ENCODE measurements at places on chromosomes 11 and 22. TPM values are rescaled to one million over a fixed set of nuclear protein-coding genes. Genes with fewer than 3 reads are reported as not detected.

GRCh38 chr11:111633756-111634362 is 31.6 kb downstream of the SIK2 start:
- no peak for DNase-seq

DNA sequence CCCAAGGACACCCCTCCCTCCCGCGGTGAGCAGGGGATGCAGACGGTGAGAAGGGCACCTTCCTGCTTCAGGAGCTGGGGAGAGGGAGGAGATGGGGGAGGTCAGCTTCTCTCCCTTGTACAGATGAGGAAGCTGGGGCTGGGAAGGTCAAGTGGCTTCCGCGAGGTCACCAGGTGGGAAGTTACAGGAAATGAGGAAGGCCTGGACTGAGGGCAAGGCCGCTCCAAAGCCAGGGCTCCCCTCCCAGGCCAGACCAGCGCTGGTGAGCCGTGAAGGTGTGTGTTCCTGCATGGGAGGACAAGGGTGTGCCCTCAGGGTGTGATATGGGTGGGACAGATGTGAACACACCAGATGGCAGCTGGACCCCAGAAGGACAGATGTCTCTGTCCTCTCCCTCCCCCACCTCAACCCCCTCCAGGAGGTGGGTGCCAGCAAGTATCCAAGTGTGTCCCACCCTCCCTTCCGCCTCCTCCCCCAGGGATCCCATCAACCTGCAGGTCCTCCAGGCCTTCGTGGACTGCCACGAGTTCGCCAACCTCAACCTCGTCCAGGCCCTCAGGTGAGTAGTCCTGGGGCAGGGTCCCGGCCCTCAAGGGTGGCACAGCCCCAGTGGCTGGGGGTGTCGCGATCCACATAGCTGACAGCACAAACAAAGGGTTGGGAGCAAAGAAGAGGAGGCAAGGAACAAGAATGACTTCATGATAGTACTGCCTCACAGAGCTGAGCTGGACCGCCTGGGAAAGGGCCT is 16.6 kb downstream of the CYTH4 start:
- no peak for DNase-seq

The KCNJ1 gene
- total RNA-seq: not detected

- DNase-seq: no peak
These were observed 935 bp downstream of the ZNF143 start for GRCh38 chr11:9461760-9462134.

The MISFA gene
- 3.0 TPM for total RNA-seq

- DNase-seq: no peak
These were observed 36.1 kb downstream of the MB start for GRCh38 chr22:35581023-35581413.

DNA sequence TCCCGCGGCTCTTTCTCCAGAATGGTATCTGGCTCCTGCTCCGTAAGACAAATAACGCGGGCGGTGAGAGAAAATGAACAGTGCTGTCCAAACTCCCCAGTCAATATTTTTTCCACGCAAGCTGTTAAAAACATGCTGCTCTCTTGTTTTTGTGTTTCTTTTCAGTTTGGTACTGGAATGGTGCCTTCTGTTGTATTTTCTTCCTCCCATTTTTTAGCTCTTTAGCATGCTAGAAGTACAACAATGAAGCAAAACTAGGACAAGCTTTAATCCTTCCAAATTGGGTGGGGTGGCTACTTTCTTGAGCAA is 599 bp upstream of the PPP2R1B start:
- DNase-seq: no peak

- DNase-seq: no peak
These were observed 104.5 kb upstream of the RAG2 start for GRCh38 chr11:36702330-36703054.

GRCh38 chr22:17976121-17976520 is 48.2 kb downstream of the MICAL3 start:
- no peak for DNase-seq

- no peak for DNase-seq
These were observed 38.9 kb upstream of the SCUBE2 start for GRCh38 chr11:9130297-9130696.

DNA sequence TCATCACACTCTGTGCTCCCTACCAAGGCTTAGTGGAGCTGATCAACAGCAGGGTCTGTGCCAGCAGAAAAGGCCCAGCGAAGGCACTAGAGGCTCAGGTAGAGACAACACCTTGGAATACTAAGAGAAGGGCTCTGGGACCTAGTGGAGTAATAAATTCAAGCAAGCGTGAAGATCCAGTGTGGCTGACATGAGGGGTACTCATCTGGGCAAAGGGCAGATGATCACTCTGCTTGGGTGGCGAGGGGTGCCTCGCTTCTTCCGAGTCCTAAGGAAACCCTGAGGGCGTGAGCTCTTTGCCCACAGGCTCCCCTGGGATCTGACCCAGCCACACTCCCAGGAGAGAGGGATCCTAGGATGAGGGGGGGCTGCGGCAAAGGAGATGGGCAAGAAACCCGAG is 3.5 kb upstream of the TPBGL start:
- no peak for DNase-seq

The CELF1 gene
- total RNA-seq: 88.6 TPM

DNA sequence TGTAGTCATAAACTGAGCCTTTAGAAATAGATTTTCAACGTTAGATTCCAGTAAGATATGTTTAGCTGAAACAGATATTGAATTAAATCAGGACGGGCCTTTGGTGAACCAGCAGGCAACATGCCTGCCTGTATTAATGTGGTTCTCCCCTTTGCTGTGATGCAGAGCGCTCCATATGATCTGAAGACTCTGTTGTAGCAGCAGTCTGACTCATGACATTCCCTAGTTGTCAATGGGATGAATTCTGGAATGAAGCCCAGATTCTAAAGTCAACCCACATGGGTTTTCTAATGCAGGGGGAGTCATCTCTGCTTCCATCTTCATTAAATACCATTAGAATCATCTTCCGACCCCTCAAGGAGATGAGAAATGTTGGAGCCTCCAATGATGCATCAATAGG is 864.5 kb downstream of the NTM start:
- DNase-seq: no peak

GRCh38 chr11:72254299-72254993 is 10.5 kb upstream of the PHOX2A start:
- DNase-seq: peak; percentile 56

GRCh38 chr22:42256220-42256619 is 14.2 kb downstream of the TCF20 start:
- no peak for DNase-seq

DNA sequence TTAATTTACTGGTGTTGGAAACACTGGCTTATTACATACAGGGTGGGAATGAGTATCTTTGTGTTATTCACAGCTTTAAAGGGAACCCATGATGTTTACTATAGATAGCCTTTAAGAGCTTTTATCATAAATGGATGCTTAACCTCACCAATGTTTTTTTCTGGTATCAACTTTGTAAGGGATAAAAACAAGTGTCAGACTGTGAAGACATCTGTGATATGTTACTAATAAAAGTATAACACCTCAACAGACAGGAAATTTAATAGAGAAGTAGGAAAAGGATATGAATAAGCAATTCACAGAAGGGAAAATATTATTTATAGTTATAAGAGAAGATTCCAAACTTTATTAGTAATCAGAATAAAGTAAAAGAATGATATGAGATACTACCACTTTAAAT is 46.3 kb downstream of the ACAT1 start:
- DNase-seq: no peak

The MCAM gene
- 74.9 TPM for total RNA-seq

The MRGPRX3 gene
- total RNA-seq: not detected

The MUC5AC gene
- total RNA-seq: not detected

DNA sequence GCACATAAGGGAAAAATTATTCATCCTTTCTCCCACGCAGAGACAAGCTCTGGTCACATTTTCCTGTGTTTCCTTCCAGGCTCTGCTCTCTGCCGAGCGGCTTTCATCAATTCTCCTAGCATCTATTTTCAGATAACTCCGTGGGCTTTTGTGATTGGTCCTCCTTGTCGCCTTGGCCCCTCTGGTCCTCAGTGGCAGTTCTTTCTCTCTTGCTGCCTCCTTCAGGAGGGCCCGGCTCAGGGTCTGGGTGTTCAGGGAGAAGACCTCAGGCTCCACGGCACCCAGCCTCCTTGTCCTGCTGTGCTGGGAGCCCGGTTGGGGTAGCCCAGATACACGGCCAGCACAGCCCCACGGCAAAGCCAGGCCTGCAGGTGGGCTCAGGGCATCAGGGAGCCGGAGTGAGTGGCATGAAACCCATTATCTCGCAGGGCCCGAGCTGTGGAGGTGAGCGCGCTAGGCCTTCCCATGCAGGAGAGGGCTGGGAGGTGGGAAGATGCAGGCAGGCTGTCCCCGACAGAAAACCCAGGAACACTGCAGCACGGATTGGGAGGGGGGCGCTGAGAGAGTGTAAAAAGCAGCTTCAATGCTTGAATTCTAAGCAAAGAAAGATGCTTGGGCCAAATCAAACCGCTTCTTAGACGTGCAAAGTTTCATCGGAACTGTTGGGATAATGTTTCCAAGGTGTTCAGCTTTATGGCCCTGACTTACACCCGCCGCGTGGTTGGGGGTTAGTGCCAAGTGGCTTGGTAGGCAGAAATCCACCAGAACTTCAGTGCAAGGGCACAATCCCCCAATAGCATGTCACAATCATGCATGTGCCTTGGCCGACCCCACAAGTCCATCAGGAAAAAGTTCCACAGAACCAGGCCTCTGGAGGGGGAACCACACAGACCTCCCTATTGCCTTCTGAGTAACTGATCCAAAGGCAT is 81.9 kb upstream of the WNT7B start:
- DNase-seq: no peak

GRCh38 chr22:49760280-49760629 is 67.4 kb downstream of the BRD1 start:
- DNase-seq: no peak

The TNNT3 gene
- total RNA-seq: 4.4 TPM

GRCh38 chr11:110488446-110488845 is 58.7 kb downstream of the FDX1 start:
- no peak for DNase-seq

The CSNK2A3 gene
- total RNA-seq: 1.0 TPM

DNA sequence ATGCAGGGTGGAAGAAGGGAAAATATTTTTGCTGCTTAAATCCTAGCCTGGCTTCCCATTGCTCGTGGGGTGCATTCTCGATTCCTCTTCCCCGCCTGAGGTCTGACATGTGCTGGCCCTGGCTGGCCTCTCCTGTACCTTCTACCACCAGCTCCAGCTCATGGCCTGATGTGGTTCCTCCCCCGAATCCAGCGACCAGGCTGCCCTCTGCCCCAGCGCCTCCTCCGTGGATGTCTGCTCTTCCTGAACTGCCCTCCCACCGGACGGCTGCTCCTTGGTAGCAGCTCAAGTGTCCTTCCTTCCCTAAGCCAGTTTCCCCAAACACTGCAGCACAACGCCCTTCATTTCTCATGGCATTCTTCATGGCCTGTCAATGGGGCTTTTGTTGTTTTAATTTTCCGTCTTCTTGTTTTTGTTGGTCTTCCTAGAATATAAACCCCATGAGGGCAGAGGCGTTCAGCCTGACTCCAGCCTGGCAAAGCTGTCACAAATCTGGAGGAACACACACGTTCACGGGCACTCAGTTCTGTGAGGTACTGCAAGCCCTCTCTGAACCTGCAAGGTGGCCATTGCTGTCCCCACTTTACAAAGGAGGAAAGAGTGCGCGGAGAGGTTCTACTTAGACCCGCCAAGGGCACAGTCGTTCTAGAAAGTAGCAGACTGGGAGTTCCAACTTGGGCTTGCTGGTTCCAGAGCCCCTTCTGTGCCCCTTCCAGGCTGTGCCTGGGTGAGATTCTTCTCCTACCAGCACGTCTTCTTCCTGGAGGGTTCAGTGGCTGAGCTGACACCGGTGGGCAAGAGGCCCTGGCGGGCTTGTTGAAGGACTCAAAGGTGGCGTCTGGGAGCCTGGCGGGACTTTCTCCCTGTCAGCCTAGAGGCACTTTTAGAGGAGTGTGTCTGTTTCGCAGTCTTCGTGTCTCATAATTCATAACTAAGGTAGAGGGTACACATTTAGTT is 953 bp upstream of the LRP5 start:
- DNase-seq: no peak

- no peak for DNase-seq
These were observed 45.4 kb downstream of the TIMP3 start for GRCh38 chr22:32846780-32847491.

The ASPHD2 gene
- total RNA-seq: 4.9 TPM

The SDHAF2 gene
- 35.7 TPM for total RNA-seq

- DNase-seq: no peak
These were observed 21.2 kb downstream of the A4GALT start for GRCh38 chr22:42699281-42699975.

The PNPLA5 gene
- total RNA-seq: not detected

DNA sequence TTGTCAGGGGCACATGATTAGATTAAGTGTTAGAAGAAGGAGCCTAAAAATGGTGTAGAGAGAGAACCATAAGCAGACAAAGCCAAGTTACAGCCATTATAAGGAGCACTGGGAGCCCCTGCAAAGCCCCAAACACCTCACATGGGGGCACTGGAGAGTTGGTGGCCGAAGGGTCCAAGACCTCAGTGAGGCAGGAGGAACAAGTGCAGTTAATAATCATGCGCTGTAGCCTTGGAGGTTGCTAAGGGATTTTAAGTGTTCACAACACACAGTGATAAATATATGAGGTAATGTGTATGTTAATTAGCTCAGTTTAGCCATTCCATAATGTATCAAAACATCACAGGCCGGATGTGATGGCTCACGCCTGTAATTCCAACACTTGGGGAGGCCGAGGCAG is 54.4 kb upstream of the JAM3 start:
- no peak for DNase-seq

GRCh38 chr11:94647926-94648325 is 80.8 kb downstream of the PIWIL4 start:
- DNase-seq: peak; percentile 23

- no peak for DNase-seq
These were observed 11.1 kb downstream of the NAV2 start for GRCh38 chr11:19723572-19724342.

- no peak for DNase-seq
These were observed 77.3 kb upstream of the HORMAD2 start for GRCh38 chr22:30002861-30003486.

DNA sequence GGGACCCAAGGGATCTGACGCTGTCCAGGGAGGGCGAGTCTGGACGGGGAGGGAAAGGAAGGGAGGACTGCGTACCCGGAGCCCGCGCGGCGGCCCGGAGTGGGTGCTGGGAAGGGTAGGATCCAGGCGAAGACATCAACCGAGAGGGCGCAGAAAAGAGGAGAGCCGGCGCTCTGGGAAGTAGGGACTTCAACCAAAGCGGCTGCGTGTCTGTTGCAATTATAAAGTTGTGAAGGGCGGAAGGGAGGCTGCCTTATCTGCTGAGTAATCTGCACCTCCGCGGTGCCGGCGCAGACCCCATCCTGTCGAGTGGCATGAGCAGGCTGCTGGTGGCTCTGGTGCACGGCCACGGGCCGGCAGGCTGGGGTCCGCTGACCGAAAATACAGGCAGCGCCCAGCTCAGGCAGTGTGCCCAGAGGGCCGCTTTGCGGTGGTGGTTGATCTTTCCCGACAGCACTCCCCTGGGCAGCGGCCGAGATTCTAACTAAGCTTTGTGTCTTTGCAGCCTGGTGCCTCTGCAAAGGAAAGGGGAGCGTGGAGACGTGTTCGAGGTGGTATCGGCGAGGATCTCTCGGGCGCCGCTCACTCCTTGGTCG is 978 bp downstream of the C11orf87 start:
- DNase-seq: peak; percentile 85

GRCh38 chr11:21612326-21612725 is 580.6 kb upstream of the ANO5 start:
- DNase-seq: no peak

The TMA7B gene
- not detected for total RNA-seq

Data from osteocyte (in vitro differentiated cells).